ENCODE measurements at places on chromosomes 1 and 21.

DNA sequence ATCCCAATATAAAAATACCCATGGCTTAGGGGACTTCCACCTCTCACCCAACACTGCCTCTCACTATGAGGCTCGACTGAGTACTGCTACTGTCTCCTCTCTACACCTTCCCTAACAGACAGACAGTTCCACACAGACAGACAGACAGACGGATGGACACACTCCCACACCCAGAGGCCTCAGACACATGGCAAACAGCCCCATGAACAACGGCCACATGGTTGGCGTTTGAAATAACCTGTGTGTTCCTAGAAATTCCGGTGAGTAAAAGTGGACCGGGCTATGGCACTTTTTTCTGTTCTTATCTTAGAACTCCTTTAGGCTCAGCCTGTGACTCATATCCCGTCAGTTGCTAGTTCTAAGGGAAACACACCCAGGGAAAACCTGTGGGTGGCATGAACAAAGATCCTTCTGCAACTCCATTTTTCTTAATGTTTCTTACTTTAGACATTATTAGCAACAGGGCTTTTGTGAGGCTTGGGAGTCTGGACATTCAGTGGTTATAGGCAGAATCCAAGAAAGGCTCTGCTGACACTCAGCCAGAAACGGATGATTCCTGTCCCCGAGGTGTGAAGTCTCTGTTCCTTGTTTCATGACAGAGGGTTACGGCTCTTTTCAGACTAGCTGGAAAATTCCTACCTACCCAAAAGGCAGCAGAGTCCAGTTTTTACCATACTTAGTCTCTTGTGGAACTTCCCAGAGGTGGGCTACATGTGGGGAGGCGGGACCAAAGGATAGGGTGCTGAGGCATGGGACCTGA, 90.5 kb upstream of the TLR5 start:
- no peak for DNase-seq

GRCh38 chr1:161994175-161994668, 29.4 kb downstream of the OLFML2B start:
- DNase-seq: no peak

GRCh38 chr21:16536643-16537434, 807.1 kb downstream of the USP25 start:
- DNase-seq: no peak

GRCh38 chr1:47424336-47424982, 8.4 kb downstream of the FOXE3 start:
- no peak for DNase-seq

DNA sequence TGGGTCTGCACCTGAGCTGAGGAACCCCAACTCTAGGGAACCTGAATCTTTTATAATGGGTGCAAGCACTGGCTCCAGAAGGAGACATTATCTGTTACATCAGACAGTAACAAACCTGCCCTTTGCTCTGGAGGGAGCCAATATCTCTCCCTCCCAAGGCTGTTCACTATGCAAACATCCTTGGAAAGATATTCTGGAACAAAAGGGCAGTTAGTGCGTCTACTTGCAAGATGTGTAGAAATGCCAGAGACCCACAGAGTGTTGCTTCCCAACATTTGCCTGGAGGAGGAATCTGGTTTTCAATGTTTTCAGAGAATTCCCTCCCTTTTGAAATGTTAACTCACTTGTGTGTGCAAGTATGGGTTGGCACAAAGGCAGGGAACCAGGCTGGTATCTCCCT, 31.9 kb downstream of the UMODL1 start:
- DNase-seq: no peak

DNA sequence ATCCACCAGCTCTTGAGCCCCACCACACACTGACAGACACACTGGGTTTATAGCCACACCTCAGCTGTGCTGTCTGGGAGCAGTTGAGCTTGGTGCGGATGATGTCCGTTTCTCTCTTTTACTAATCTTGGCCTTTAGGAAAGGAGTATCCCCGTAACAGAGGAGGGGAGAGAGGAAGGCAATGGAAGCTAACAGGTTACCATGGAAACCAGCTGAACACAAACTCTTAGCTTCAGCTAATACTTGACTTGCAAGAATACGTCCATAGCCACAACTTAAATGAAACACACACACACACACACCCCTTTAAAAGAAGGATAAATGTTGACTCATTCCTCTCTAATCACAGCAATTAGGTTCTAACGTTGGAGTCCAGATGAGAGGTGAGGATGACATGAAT, 28.0 kb upstream of the LRRN2 start:
- no peak for DNase-seq

DNA sequence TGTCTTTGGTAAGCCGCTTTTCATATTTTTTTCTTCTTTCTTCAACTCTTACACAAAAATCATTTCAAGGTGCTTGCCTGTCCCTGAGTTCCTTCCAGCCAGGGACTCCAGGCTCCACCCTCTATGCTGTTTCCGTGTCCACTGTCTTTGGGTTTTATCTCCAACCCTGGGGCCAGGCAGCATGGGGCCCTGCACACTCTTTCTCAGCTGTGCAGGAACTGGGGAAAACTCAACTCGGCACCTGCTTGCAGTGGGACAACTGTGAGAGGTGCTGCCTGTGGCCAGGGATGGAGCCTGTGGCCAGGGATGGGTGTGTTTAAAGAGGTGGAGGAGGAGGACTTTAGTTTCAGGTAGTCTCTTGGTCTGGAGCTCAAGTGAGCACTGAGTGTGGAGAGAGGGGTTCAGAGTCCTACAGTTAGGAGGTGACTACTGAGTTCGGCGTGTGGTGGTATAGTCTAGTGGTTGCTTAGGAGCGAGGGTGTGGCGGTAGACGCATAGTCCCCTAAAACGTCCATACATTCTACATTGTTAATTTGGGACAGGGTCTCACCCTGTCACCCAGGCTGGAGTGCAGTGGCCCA, 13.4 kb downstream of the TNFRSF8 start:
- DNase-seq: no peak

DNA sequence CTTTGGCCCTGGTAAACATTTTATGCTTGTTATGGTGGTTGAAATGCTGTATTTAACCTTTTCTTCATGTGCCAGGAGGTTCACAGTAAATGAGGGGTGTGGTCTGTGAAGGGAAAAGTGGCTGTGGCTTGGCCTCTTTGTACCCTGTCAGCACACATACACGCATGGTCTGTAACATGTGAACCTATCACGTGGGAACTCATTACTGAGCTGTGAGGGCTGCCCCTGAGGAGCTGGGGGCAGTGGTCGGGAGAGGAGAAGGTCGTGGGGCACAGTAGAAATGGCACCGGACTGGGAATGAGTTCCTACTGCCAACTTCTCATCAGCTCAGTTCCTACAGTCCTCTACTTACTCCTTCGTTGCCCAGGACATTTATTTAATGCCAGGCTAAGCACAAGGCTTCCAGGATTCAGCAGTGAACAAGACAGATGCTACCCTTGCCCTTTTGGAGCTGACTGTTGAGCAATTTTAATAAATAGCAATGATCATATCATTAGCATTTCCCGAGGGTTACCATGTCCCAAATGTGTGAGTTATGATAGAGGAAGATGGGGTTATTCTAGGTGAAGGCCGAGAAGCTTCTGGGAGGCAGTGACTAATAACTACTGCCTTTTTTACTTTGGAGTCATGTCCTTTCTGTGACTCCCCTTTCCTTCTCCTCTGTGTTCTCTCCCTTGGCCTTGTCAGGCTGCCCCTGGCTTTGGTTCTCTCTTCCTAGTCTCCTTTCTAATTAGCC, 38.8 kb downstream of the DDR2 start:
- no peak for DNase-seq

GRCh38 chr1:88661188-88661587, 22.9 kb upstream of the PKN2 start:
- no peak for DNase-seq

- DNase-seq: no peak
Measured at GRCh38 chr1:167105271-167106118, 11.6 kb downstream of the STYXL2 start.

DNA sequence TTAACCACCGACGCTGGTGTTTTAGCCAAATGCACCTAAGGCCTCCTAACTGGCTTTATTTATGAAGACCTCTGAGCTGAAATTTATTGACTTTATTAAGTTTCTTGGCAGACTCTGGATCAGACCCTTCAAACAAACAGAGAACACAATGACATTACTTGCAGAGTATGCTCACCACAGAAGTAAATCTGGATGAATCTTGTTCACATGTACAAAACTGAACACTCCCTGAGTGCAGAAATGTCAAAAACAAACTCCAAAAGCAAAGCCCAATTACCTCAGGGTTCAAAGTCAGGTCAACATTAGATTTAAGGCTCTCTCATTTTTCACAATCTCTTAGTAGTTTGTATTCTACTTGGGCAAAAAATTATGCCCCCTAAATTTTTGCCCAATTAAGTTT, 218.6 kb downstream of the SLC45A1 start:
- no peak for DNase-seq

DNA sequence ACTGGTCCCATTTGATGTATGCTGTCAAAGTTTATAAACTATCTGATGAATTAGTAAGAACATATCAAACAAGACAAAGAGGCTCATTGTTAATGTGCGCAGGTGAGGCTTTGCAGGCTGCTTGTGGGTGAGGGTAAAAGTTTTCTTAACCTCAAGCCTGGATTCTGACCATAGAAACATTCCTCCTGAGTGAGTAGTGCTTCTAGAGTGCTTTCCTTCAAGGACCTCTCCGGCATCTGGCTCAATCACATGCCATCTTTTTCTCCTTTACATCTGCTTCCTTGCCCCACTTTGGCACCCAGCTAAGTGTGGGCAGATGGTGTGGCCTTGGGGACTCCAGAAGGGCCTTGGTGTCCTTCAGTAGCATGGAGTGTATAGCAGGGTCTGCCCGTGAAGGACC, 104.0 kb downstream of the ROR1 start:
- no peak for DNase-seq

- no peak for DNase-seq
Measured at GRCh38 chr1:228315484-228315944, 91.1 kb downstream of the TRIM11 start.

DNA sequence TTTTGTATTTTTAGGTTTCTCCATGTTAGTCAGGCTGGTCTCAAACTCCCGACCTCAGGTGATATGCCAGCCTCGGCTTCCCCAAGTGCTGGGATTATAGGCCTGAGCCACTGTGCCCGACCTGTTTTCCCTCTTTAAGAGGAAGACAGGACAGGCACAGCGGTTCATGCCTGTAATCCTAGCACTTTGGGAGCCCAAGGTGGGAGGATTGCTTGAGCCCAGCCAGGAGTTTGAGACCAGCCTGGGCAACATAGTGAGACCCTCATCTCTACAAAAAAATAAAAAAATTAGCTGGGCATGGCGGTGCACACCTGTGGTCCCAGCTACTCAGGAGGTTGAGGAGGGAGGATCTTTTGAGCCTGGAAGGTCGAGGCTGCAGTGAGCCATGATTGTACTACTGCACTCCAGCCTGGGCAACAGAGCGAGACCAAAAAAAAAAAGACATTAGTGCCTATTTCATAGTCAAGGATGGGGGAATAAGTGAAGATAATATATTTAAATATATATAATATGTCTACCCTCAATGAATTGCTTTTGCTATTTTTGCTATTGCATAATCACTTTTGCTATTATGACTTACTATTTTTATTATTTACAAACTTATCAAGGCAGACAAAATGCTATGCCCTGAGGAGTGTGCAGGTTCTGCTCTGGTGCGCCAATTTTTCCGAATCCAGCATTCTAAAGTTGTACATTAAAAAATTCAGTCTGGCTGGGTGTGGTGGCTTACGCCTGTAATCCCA, 17.7 kb downstream of the MARCKSL1 start:
- no peak for DNase-seq

- no peak for DNase-seq
Measured at GRCh38 chr1:64828829-64829228, 84.0 kb downstream of the RAVER2 start.

DNA sequence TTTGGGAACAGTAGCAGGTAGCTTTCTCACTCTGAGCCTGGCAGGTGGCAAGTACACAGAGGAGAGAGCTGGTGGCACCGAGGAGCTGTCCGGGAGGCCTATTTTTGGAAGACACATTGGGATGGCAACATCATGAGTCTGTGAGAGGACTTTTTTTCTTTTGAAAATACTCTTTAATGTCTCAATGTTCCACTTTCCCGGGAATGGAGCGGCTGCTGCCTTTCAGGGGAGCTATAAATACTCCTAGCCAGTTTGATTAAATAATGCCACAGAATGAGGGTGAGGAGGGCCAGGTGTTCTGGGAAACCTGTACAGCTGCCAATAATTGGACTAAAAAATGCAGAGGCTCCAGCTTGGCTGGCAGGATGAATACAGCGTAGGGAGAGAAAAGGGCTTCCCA, 93.3 kb upstream of the COG2 start:
- no peak for DNase-seq

DNA sequence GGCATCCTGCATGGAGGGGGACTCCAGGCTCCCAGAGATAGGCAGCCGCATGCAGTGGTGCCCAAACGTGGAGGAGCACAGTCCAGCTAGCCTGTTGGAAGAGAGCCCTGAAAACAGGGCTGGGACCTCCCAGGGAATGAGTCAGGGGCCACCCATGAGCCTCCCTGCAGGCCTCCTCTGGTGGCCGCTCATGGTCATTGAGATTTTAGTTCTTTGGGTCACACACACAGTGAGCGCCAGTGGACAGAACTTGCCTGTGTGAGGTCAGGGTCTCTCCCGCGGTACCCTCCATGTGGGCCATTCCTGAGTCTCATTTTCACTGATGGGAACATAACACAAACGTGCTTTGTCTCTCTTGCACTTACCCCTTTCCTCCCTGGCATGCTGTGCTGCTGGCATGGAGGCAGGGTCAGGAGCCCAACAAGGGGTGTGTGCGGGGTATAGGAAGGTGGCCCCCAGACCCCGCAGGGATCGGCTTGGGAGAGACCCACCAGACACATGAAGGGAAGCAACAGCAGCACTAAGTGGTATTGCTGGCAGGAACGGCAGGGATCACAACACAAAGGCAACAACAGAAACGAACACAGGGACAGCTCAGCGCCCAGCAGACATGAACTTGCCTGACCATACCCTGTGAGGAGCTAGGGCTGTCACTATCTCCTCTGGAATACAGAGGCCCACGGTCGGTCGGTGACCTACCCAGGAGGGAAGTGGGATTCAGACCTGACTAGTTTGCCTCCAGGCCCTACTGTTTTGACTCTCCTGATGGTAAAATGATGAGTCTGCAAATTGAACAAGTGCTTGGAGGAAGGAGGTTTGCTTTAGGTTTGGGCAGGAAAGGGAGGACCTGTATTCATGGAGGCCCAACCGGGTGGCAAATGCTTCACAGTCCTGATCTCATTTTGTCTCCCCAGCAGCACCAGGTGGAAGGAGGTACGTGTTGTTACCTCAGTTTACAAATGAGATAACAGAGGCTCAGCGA, 31.8 kb downstream of the ABCG1 start:
- no peak for DNase-seq

- no peak for DNase-seq
Measured at GRCh38 chr1:87888446-87888845, 559.8 kb downstream of the LMO4 start.

Measured in effector CD8-positive, alpha-beta T cell (primary cell).